Dermis microvascular lymphatic vessel endothelial cell (primary cell): ENCODE measurements at places on chromosomes 6 and 20. TPM values are rescaled to one million over a fixed set of nuclear protein-coding genes. Genes with fewer than 3 reads are reported as not detected.

GRCh38 chr20:38072898-38073297 is 39.4 kb downstream of the RPRD1B start:
- DNase-seq: no peak

DNA sequence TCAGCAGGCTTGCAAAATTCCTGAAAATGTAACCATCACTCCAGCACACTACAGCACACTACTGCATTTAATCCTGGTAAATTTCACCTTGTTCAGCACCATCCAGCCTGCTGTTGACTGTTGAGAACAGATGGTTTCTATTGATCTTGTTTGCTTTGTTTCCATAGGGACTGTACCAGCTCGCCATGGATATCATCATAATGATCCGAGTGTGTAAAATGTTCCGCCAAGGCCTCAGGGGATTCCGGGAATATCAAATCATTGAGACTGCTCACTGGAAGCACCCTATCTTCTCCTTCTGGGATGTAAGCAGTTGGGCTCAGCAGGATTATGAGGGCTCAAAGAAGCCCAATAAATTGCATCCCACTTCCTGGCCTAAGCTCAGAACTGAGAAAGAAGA is 4.1 kb downstream of the CNBD2 start:
- DNase-seq: no peak

DNA sequence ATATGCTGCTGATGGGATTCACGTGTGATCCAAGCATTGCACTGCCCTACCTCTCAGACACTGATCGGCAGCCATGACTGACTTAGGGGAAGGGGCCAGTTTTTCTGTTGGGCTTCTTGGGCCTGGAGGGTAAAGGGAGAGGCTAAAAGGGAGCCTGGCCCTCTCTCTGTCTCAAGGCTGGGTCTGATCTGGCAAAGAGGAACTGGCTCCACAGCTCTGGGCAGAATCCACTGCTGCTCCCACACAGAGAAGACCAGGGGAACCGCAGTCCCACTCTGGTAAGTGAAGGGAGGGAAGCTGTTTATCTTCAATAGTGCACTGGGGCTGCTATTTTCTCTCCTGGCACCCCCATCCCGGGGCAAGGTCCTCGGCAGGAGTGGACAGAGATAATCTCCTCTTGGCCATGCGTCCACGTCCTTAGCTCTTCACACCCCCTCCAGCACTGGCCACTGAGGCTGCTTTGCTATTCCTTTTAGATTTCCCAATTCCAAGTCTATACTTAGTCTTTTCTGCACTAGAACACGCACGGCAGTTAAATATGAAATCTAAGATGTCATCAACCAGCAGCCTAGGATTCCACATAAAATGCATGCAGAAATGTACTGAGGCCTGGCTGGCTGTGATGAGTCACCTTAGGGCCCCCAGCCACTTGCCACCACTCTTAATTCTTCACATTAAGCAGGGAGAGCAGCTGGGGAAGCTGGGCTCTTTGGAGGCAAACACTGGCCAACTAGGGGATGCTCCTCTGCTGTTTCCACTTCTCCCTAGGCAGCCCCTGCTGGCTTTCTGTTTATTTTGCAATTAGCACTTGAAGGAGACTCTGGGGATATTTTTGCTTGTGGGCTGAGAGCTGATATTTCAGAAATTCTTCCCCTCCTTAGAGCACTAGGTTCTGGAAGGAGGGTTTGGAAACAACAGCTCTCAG is 87.8 kb upstream of the ARMC2 start:
- DNase-seq: no peak

Gene PRR18
- not detected in 2 replicates for total RNA-seq
